Transverse colon (tissue), 4 donors: ENCODE measurements at places on chromosomes 3 and 15. TPM values are rescaled to one million over a fixed set of nuclear protein-coding genes. Genes with fewer than 3 reads are reported as not detected.

DNA sequence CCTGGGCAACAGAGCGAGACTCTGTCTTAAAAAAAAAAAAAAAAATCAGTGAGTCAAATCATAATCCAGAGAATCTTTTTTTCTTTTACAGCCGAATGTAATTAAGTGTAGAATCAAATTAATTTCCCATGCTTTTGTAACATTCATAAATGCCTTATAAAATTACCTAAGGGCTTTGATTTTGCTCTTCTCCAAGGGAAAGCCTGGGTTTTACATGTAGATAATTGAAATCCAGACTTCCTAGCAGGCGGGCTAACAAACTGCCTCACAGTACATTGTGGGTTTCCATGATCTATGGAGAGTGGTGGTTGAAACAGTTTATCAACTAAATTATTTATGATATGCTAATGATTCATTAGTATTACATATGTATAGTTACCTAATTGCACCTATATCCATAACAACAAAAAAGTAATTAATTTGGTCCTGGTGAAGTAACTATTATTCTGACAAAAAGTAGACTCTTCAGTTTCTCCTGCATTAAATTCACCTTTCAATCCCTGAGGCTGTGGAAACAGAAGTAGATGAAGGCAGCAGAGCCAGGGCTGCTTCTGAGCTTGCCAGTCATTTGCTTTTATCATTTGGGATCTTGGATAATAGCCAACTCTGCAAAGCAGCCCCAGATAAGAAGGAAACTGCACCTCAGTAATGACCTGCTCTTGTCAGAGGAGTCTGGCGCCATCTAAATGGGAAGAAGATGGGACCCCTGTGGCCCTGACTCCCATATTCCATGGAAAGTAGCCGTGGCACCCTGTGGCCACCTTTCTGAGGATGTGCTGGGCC lies 9.5 kb downstream of the CCR9 start:
- H3K36me3 ChIP-seq = no peaks in the 10 kb centered on the region
- no peak for DNase-seq
- no peaks in the 10 kb centered on the region for H3K4me1 ChIP-seq
- H3K27ac ChIP-seq = no peak overlapping the region
- H3K4me3 ChIP-seq = no peak overlapping the region
- H3K27me3 ChIP-seq = no peaks in the 10 kb centered on the region

DNA sequence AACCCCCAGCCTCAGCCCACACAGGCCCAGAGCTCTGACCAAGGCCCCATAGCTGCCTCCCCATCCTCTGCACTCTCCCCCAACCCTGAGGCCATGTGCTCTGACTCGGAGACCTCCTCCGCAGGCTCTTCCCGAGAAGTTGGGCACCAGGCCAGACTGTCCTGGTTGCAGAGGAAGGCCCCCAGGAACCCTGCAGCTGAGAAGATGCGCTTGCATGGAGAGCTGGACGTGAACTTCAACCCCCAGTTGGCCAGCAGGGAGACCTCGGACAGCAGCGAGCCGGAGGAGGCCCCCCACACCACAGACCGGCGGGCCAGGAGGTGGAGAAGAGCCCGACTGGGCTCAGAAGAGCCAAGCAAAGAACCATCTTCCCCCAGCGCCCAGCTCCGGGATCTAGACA lies 119.5 kb upstream of the EIF1B start:
- no peaks in the 10 kb centered on the region for H3K4me1 ChIP-seq
- H3K36me3 ChIP-seq = no peaks in the 10 kb centered on the region
- no peak overlapping the region for H3K27ac ChIP-seq
- DNase-seq = no peak
- no peak overlapping the region for H3K4me3 ChIP-seq
- no peaks in the 10 kb centered on the region for H3K27me3 ChIP-seq

GRCh38 chr15:99137111-99137546 lies 32.2 kb downstream of the SYNM start:
- no peaks in the 10 kb centered on the region for H3K36me3 ChIP-seq
- no peak for DNase-seq
- no peaks in the 10 kb centered on the region for H3K27me3 ChIP-seq
- no peaks in the 10 kb centered on the region for H3K4me1 ChIP-seq
- H3K4me3 ChIP-seq = no peak overlapping the region
- peak overlapping the region; percentile 74 for H3K27ac ChIP-seq

- no peaks in the 10 kb centered on the region for H3K4me1 ChIP-seq
- H3K4me3 ChIP-seq = no peak overlapping the region
- no peak overlapping the region for H3K27ac ChIP-seq
- H3K27me3 ChIP-seq = no peaks in the 10 kb centered on the region
Observed at GRCh38 chr15:81843226-81843625, 202.6 kb downstream of the MEX3B start.

Gene LNP1
- 2.2 TPM for total RNA-seq

DNA sequence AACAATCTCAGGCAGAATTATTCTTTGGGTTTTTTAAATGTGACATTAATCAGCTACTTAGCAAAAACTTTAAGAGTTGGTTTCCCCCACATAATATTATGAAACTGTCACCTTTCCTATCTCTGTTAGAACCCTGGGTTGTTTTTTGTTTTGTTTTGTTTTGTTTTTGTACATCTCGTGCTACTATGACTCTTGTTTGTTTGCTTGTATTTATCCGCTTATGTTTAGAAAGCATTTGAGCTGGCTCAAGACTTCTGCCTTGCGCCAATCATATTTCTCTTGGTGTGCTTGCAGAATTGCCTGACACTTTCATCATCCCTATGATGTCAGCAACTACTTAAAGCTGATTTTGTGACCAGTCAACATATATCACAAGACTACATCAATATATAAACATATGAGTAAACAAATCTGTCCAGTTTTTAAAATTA lies 116.9 kb downstream of the DCLK3 start:
- H3K27me3 ChIP-seq = no peaks in the 10 kb centered on the region
- H3K27ac ChIP-seq = no peak overlapping the region
- no peak overlapping the region for H3K4me3 ChIP-seq
- no peak for DNase-seq

DNA sequence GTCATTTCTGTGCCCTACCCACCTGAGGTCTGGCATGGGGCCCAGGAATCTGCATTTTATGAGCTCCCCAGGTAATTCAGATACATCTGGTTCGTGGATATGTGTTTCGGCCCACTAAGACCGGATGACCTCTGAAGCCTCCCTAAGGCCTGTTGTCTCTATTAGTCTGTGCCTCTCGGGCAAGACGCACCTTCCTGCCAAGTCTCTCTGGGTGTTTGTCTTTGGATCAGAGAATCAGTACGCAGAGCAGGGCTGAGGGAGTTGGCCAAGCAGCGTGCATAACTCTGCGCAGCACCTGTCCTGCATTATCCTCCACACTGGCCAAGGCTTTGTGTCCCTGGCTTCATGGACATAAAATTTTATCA lies 181.0 kb downstream of the THSD4 start:
- peaks cover 43% of the 10 kb centered on the region for H3K4me1 ChIP-seq
- no peaks in the 10 kb centered on the region for H3K36me3 ChIP-seq
- DNase-seq = peak; percentile 74
- H3K27ac ChIP-seq = peak overlapping the region; percentile 79
- H3K27me3 ChIP-seq = no peaks in the 10 kb centered on the region

DNA sequence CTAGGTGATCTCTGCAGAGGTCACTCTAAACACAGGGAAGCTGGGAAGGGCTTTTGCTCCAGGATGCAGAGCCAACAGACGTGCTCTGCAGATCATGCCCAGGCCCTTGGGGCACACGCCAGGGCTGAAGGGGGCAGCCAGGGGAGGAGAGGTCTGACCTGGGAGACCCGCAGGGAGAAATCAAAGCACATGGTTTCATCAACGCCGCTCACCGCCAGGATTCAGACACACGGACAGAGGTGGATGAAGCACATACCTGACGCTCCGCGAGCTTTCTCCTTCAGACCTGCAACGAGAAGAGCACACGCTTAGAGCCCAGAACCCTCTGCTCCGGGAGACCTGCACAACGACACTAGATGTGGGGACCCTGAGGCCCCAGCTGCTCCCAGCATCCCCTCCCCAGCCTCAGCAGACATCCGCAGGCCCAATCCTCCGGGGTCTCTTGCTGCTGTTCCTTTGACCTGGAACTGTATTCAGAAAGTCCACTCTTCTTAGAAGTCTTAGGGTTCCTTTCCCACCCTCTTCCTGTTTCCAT lies 90.7 kb upstream of the IQSEC1 start:
- no peak overlapping the region for H3K4me3 ChIP-seq
- DNase-seq = no peak
- no peak overlapping the region for H3K27ac ChIP-seq
- no peaks in the 10 kb centered on the region for H3K36me3 ChIP-seq

- H3K27ac ChIP-seq = no peak overlapping the region
- no peaks in the 10 kb centered on the region for H3K36me3 ChIP-seq
- H3K4me1 ChIP-seq = peaks cover 6% of the 10 kb centered on the region
Observed at GRCh38 chr3:45626096-45626887, 31.7 kb downstream of the LIMD1 start.
